ENCODE measurements at places on chromosomes 6 and 20. TPM values are rescaled to one million over a fixed set of nuclear protein-coding genes. Genes with fewer than 3 reads are reported as not detected.

The CST4 gene
- 0.78 TPM for total RNA-seq

The HLA-G gene
- 0.91 TPM for total RNA-seq

The EDN1 gene
- 3.4 TPM for total RNA-seq

The C20orf141 gene
- not detected for total RNA-seq

The LHFPL5 gene
- not detected for total RNA-seq

The TPX2 gene
- total RNA-seq: 35.1 TPM

The BTN1A1 gene
- not detected for total RNA-seq
